ENCODE measurements at places on chromosomes 12 and 14.

DNA sequence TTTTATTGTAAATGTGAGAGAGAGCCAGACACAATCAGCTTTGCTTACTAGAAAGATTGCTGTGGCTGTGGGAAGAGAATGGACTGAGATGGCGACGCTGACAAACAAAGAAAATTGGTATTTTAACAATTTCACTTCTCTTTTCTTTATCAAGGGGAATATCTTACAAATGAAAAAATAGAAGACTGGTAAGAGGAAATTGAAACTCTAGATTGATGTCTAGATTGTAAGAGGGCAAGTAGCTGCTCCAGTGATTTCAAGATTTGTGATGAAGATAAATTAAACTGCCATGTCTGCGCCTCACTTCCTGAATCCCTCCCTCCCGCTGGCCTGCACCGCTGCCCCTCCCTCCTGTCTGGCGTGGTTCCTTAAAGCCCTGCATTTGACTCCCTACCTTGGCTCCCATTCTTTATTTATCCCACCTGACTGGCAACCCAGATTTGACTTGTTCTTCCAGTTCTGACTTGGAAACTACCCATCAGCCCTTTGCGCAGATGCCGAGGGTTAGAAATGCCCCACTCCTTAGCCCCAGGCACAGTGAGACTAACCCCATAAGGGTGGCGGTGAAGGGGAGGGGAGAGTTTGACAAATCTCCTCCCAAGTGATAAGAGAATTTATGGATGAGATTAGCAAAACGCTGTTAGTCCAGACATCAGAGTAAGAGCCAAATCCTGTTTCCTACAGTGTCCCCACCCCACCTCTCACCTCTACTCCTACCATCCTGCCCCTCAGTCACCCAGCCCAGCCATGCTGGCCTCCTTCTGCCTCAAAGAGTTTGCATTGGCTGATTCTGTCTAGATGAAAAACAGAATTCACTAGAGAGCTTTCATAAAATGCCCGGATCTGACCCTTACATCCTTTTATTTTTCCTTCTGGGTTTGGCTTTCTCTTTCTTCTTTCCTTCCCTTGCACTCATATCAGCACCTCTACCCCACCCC, 125.3 kb upstream of the ATF7IP start:
- DNase-seq, result no peak

GRCh38 chr12:2677142-2677880, 117.5 kb upstream of the FKBP4 start:
- no peak for DNase-seq

GRCh38 chr14:99093532-99094517, 178.2 kb downstream of the BCL11B start:
- DNase-seq, result no peak

- DNase-seq, result no peak
These were observed 128.3 kb downstream of the ST8SIA1 start for GRCh38 chr12:22206111-22206728.

DNA sequence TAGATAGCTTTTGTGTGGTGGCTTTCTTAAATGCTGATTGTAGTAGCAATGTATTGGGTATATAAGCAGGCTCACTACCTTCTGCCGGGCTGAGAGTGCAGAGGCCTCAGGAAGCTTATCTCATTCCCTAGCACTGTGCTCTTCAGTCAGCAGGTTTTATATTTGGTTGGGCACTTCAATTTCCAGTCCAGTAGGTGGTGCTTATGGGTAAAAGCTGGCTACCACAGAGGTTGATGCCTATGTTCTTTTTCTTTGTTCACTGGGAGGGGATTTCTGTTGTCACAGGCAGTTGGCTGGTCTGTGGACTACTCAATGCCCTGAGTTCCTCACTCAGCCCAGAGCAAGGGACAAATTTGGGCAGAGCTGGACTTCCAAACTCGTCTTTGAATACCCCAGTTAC, 43.0 kb upstream of the GLIPR1 start:
- no peak for DNase-seq

GRCh38 chr12:98446682-98447081, 68.7 kb upstream of the TMPO start:
- no peak for DNase-seq
